ENCODE measurements at places on chromosomes 5 and 9.

DNA sequence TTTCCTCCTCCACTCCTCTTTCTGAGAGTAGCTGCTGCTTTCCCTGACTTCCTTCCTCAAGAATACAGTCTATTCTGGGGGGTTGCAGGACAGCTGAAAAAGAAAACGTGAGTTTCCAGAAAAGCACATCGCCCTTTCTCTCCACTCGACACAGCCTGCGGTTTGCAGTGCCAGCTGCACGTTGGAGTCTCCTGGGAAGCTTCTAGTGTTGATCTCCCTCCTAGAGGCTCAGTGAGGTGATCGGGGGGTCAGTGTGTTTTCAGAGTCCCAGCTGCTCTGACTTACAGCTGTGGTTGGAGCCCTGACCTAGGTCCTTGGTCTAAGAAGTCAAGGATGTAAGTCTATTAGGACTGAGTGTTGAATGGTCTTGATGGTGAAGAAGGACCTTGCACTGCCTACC, 25.0 kb upstream of the SUSD3 start:
- no peak for DNase-seq

DNA sequence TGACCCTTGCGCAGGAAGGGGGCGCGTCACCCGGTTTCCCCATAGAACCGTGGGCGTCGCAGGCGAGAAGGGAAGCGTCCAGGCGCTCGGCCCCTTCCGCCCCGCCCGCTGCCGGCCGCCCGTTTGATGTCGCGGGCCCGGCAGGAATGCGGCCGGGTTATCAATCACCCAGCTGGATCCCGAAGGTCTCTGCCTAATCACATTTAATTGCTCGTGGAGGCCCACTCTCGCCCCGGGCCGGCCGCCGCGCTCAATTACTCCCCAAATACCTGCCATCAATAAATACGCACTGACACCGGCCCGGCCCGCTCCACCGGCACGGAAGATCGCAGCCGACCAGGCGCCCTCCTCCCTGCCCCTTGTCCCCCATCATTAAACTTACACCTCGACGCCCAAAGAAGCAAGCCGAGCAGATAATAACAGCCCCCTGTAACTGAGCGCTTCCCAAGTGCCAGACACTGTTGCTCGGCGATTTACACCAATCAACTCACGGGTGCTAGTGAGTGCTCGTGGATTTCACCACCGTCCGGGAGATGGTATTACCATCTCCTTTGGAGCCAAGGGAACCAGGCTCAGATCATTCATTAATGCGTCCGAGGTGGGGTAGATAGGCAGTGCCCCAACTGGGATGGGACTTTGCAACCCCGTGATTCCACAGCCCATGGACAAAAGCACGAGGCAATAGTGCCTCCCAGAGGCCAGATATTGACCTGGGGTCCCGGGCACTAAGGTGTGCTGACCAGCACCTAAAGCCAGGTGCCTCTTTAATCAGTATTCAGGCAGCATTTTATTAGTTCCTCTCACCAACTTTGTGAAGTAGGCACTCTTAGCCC, 11.3 kb downstream of the MSX2 start:
- no peak for DNase-seq

DNA sequence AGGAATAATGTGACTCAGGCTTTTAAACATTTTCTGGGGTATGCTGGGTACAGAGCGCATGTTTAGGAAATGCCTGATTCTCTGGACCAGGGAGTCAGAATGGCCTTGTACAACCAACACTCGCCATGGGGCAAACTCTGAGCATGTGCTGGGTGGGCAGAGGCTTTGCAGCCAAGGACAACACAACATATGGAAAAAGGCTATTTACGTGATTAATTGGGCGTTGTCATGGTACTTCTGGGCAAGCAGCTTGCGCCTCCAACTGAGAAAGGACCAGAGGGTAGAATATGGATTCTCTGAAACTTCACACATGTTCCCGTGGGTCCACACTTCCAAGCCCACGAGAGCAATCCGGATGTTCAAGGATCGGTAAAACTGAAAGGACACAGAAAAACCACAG, 49.1 kb downstream of the NIPAL4 start:
- no peak for DNase-seq

GRCh38 chr9:133526721-133527321, 2.1 kb upstream of the MYMK start:
- DNase-seq = peak; percentile 26

GRCh38 chr5:75054134-75054930, 2.0 kb upstream of the GCNT4 start:
- DNase-seq = peak; percentile 87

GRCh38 chr9:72119853-72120252, 29.4 kb upstream of the GDA start:
- DNase-seq = no peak

GRCh38 chr9:96661711-96662110, 6.6 kb upstream of the PRXL2C start:
- peak; percentile 26 for DNase-seq

DNA sequence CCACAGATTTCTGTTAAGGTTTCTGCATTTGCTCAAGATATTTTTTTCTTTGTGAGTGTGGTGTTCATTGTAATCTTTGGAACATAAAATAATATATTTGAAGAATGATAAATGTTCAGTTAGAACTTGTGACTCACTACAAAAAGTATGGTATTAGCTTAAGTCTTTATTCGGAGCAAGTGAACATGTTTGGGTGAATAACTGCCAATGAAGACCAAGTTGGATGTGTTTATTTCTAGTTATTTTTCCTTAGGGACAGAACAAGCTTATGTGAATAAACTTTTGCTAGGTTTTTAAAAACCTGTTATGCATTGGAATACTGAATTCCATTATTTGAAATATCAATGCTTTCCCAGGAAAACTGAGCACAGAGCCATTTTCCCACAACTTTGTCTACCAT, 418.6 kb downstream of the SLCO4C1 start:
- no peak for DNase-seq

- no peak for DNase-seq
Measured at GRCh38 chr9:98795970-98796363, 388 bp downstream of the ANKS6 start.

DNA sequence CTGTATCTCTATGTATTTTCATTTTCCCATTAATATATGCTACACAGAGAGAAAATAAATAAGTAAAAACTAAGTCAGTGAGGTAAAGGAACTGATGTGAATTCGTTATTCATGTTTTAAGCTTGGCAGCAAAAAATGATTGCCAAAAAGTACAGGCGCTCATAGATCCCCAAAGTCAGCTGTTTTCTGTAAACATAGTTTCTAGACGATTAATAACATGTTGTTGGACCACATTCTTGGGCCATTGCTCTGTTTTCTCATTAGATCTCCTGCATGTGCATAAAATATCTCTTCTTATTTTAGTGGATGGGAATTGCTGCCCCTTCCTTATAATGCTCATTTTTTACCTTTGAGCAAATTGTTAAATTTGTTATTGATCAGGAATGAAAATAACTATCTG, 215.2 kb downstream of the TLE1 start:
- no peak for DNase-seq

GRCh38 chr5:18433336-18433735, 799.1 kb downstream of the TAF11L14 start:
- DNase-seq = no peak

GRCh38 chr5:80048084-80048780, 13.1 kb downstream of the THBS4 start:
- DNase-seq = no peak

GRCh38 chr5:8383616-8384015, 514.7 kb downstream of the MTRR start:
- no peak for DNase-seq

DNA sequence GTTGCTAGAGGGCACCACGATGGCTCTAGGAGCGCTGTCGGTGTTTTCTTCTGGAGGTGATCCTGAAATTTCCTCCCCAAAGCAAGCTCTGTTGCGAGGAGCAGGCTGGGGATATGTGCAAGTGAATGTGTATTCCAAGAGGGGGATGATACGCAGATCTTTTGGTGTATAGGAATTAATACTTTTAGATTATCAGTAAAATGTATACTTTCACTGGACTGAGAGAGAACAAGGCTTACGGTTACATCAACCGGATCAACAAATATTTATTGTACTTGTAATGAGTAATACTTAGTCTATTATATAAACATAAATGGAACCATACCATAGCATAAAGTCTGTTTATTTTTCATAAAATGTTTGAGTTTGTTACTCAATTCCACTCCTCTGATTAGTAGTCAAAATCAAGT, 632 bp upstream of the PRKAA1 start:
- no peak for DNase-seq

- no peak for DNase-seq
Measured at GRCh38 chr9:120837921-120838320, 4.8 kb downstream of the PSMD5 start.

- no peak for DNase-seq
Measured at GRCh38 chr9:37454238-37454637, 11.0 kb downstream of the ZBTB5 start.

DNA sequence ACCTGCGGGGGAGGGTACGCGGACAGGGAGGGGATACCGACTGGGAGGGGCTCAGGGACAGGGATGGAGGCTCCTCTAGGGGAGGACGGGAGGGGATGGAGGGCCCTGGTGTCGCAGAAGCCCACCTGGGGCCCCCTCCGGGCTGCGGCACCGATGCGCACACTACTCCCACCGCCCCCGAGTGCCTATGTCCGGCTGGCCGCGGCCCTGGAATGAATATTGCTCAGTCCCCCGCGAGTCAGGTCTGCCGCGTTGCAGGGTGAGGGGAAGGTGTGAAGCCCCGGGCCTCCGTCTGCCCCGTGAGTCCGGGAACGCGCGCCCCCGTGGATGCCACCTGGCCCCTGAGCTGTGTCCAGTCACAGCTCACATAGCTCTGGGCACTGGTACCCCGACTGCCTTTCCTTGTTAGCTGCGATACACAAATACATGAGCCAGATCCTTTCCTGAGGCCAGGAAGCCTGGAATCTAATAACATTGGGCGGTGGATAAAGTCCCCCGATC, 44.5 kb upstream of the PRSS3 start:
- DNase-seq = no peak

DNA sequence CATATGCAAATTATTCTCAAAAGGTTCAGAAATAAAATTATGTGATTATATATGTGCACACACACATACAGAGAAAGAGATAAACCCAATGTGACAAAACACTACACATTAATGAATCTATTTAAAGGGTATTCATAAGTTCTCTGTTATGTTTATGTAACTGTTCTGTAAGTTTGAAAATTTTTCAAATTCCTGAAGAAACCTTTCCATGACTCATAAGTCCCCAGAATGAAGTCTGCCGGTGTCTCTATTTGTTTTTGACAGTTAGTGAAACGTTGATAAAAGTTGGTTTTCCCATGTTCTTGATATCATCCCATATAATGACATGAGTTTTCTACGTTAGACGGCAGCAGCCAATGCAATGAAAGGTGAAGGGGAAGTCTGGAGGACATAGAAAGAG, 199.5 kb upstream of the PUM3 start:
- peak; percentile 66 for DNase-seq

DNA sequence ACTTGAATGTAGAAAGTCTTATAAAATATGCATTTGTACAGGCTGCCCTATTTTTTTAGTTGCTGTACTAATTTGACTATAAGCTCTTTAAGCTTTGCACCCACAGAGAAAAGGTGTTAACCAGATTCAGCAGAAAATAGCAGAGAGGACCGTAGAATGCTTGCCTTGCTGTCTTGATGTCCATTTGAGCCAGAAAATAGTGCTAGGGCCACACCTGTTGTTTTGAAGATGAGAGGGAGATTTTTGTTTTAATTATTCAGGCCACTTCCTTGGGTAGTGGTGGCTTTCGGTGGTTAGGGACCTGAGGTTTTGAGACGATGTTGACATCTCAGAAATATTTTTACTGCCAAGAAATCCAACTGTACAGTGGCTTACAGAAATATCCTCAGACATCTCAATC, 196.0 kb downstream of the SPATA31D1 start:
- DNase-seq = no peak

DNA sequence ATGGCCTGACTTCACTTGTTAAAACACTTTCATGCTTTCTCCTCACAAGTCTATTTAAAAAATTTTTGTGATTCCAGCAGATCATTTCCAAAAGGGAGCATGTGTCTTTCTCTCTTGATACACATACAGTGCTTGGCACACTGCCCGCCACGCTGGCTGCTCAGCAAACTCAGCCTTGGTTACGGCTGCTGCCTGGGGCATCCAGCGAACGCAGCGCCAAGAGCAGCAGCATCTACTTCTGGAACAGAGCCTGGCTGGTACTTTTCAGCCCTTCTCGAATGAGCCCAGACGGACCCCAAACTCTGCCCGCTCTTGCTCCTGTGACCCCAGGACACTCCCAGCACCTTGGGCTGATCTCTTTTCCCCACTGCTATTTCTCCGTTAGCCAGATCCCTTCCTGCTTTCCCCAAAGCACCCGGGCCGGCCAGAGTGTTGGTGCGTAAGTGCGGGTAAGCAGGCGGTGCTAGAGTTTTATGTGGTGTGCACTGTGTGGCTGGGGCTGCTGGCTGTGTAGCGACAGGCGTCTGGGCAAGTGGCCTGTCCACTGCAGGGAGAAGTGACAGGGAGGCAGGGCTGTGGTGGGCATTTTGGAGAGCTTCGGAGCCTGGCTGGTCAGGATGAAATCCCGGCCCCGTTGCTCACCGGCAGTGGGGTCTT, 73.2 kb downstream of the SH3PXD2B start:
- DNase-seq = peak; percentile 64

DNA sequence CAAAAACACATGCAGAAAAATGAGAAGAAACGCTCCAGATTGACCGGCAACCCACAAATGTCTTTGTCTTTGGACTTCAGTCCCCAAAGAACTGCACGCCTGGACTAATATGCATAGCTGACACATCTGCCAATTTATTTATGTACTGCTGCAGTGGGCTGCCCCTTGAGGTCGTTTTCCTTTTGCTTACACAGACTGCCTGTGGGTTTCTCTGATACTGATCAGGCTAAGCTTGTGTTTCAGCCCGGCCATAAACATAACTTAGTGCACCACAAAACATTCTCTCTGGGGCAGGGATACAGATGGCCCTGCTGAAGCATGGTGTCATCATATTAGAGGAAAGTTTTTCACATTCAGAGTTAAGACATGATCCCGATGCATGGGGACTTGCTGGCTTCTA, 75.4 kb downstream of the NUDT12 start:
- DNase-seq = no peak

GRCh38 chr9:72205513-72205912, 56.3 kb downstream of the GDA start:
- no peak for DNase-seq

DNA sequence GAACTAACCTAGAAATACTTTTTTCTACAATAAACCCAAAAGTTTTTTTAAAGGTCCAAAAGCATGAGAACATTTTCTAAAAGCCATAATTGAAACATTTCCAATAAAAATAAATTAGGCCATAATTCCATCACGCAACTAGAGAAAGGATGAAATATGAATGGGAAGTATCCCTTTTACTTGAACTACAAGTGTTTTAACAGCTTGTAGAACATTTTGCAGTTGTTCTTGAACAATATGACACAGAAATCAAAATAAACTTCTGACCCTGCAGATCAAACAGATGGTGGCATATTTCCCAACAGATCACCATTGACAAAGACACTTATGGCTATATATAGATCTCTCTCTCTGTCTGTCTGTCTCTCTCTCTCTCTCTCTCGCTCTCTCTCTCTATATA, 624.4 kb downstream of the PSAT1 start:
- no peak for DNase-seq

DNA sequence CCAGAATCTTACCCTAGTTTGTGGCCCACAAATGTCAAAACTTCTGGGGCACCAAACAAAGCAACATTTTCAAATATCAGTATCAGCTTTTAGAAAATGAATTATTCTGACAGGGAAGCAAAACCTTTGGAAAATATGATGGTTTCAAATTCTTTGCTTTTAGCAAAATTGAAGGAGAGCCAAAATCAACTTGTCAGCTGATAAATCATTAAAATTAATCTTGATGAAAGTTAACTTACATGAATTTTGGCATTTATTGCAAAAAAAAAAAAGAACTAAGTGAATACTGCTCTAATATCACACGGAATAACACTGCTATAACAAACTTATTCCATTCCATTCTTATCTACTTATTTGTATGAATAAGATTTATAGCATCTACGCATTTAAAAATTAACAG, 158.1 kb upstream of the TARS1 start:
- DNase-seq = peak; percentile 41
